ENCODE measurements at places on chromosomes 7 and 10. TPM values are rescaled to one million over a fixed set of nuclear protein-coding genes. Genes with fewer than 3 reads are reported as not detected.
A peak's percentile ranks its signal among the peaks of the same experiment; 100 is the strongest.

DNA sequence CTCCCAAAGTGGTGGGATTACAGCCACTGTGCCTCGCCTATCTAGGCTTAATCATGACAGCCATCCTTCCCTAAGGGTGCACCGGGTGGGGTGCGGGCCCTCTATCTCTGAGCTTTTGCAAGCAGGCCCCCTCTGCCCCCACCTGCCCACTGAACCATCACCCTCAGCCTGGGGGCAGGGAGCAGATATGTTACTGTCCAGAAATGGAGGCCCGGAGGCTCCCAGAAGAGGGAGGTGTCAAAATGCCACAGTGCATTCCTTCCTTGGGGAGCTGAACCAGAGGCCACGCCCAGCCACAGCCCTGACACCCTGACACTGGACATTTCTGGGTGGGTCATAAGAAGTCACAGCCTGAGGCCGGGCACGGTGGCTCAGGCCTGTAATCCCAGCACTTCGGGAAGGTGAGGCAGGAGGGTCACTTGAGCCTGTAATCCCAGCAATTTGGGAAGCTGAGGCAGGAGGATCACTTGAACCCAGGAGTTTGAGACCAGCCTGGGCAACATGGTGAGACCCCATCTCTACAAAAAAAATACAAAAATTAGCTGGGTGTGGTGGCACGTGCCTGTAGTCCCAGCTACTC, 129.8 kb upstream of the TNRC18 start:
- DNase-seq = no peak

The ZNF467 gene
- 4.7 TPM for total RNA-seq

The AGK gene
- 38.8 TPM for total RNA-seq

GRCh38 chr10:103645141-103646054, 151.9 kb downstream of the NEURL1 start:
- DNase-seq = peak; percentile 49

The SHH gene
- total RNA-seq = not detected

- peak; percentile 50 for DNase-seq
Observed at GRCh38 chr10:33196710-33197491, 137.6 kb downstream of the NRP1 start.

DNA sequence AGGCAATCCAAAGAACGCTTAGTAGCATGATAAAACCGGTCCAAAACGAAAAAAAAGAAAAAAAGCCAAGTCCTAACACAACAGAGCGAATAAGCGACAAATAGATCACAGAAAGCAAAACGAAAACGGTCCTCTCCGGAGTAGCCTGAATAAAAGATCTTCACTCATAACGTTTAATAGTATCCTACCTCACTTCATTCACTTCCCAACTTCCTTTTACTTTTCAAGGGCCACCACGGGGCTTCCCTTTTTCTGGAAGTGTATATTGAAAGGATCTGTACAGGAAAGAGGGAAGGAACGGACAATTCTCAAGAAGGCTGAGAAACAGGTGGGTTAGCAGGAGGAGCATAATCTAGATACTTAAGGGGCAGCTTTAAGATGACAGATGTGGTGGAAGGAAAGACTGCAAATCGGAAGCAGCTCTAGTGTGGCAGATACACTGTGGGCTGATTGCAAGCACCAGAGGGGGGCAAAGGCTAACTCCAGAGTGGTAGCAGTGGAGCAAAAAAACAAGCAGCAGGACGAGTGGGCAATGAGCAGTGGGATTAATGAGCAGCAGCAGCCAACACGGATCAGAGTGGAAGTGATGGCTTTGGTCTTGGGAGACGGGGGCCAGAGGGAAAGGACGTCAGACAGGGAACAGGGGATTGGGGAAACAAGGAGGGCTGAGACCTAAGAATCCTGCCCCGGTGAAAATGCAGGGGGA, 866 bp downstream of the CNOT4 start:
- peak; percentile 13 for DNase-seq

DNA sequence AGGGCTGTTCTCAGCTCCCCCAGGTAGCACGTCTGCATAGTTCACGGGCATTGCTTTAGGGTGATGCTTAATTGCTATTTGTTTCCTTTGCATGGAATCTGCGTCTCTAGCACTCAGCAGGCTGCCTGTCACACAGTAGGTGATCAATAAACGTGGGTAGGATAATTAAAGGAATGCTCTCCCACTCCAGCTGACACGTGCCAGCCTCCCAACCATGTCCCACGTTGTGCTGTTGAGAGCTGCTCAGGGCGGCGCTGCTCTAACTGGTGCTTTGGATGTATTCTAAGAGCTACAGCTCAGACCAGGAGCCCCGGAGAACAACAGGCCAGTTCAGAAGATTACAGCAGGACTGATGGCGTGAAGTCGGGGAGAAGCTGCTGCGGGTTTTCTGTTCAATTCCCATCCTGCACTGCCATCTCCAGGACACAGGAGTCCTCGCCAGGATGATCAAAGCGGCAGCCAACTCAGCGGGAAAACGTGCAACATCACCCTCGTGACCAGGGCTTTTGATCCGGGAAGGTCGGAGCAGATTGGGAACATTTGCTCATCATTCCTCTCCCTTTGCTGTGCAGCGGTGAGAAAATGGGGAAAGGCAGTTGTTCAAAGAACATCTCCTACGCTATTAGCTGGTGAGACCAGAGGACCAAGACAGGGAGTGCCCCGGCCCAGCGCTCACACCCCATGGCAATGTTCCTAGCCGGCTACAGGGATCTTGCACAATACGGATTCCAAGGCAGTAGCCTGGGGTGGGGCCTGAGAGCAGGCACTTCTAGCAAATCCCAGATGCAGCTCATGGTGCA, 50.5 kb upstream of the FOXK1 start:
- peak; percentile 64 for DNase-seq

The IL2RA gene
- total RNA-seq = 0.91 TPM

- DNase-seq = no peak
Observed at GRCh38 chr10:100081075-100082001, at the start of gene CPN1. CPN1 (minus strand) TSS chr10:100081869; CDS start chr10:100081625, 244 bp downstream.

The VAX1 gene
- total RNA-seq = not detected

The PSD gene
- total RNA-seq = 0.30 TPM

The NEUROD6 gene
- total RNA-seq = not detected

The SFTPA1 gene
- total RNA-seq = 0.55 TPM

GRCh38 chr10:97571622-97572021, 957 bp upstream of the ANKRD2 start:
- no peak for DNase-seq

Measured in heart right ventricle (tissue), 16 donors.